Pons (tissue), 1 donor: ENCODE measurements at places on chromosomes 5 and 9.

- peak; percentile 91 for DNase-seq
Observed at GRCh38 chr5:140710899-140711552, 10.8 kb downstream of the ZMAT2 start.

DNA sequence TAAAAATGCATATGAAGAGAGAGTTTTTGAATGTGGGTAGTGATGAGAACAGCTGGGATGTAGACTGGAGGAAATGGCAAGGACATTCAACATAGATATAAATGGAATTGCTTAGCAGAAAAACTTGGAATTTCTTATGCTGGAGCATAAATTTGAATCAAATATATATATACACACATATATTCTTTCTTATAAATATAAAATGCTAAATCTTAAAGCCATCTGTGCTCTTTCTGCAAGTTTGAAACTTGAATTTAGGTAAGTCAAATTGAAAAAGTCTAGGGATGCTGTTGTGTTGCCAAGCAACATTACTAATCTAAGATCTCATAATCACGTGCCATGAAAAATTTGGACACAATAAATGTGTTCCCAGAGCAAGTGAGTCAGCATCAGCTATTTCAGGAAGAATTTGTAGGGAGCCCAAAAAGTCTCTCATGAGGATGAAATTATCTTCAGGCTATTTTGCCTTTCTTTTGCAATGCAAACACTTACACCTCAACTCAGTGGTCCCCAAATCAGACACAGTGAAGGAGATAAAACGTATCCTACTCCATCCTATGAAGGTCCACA, 58.4 kb upstream of the ALDH1A1 start:
- DNase-seq: no peak

GRCh38 chr9:69455311-69455710, 130.3 kb downstream of the ENTREP1 start:
- DNase-seq: no peak

DNA sequence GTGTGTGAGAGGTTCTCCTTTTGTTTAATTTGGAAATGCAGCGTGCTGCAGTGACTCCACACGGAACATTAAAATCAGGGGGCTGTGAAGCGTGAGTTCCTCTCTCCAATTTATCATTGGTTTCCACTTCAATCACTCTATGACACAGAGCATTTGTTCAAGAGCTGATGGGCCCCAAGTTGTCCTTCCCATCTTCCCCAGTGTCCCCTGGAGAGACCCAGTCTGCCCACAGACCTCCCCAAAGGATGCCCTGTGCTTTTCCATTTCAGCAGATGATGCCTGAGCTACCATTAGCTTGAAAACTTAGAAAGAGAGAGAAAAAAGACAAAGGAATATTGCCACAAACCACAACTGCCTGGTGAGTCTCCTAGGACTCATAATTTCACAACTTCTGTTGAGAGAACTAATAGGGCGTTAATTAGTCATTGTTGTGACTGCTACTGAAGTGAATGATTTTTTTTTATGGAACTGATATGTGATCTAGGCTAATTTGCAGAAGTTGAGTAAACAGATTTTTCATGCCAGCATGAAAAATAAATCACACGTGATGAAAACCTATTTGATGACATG, 772.7 kb downstream of the SEMA5A start:
- no peak for DNase-seq

GRCh38 chr5:142942901-142943300, 172.7 kb downstream of the ARHGAP26 start:
- no peak for DNase-seq

DNA sequence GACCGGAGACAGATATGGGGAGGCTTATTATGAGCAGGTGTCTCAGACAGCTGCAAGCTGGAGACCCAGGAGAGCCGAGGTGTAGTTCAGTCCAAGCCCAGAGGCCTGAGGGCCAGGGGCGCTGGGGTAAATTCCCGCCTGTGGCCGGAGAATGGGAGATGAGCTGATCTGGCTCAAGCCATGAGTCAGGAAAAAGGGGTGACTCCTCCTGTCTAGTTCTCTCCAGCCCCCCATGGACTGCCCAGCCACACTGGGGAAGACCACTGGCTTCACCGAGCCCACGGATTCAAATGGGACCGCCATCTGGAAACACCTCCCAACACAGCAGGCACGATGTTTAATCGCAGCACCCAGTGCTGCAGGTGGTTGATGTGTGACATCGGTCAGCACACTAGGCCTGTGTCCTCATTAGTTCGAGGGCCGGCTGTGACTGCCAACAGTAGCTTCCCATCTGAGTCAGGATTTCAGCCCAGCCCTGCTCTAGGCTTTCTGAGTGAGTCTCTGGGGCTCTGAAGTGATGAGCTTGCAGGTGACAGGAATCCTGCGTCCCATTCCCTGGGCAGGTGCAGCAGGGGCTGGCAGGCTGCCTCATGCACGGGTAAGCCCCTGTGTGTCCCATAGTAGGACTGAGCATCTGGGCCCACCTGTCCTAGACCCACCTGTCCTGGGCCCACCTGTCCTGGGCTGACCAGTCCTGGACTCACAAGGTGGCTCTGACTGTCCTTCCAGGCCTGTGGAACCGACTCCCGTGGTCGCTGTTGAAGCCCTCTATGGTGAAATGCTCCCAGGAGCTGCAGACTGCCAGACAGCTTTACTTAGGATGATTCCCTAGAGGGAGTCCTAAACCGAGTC, 49.7 kb downstream of the AHRR start:
- DNase-seq: no peak

GRCh38 chr5:43106290-43106638, 14.4 kb upstream of the ZNF131 start:
- DNase-seq: no peak

DNA sequence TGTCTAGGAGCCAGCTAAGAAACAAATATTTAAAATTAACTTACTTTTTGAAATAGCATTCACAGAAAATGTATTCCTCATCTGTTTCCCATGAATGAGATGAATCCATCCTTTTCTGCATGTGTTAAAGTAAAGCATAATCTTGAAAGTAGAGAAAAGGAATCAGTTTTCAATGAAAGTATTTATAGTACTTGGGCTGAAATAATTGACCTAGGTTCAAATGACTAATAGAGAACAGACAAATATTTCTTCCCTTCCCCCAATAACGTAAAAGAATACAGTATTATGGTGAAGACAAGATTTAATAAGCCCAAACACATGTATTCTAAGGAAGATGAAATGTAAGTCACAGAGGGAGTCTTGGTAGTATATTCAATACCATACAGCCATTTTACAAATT, 403.5 kb downstream of the ZNF608 start:
- DNase-seq: no peak

- no peak for DNase-seq
Observed at GRCh38 chr5:168109441-168109840, 182.0 kb upstream of the WWC1 start.

- no peak for DNase-seq
Observed at GRCh38 chr5:20601678-20602100, 613.7 kb upstream of the CDH18 start.

- DNase-seq: peak; percentile 25
Observed at GRCh38 chr5:150146862-150147601, 8.6 kb downstream of the PDGFRB start.

DNA sequence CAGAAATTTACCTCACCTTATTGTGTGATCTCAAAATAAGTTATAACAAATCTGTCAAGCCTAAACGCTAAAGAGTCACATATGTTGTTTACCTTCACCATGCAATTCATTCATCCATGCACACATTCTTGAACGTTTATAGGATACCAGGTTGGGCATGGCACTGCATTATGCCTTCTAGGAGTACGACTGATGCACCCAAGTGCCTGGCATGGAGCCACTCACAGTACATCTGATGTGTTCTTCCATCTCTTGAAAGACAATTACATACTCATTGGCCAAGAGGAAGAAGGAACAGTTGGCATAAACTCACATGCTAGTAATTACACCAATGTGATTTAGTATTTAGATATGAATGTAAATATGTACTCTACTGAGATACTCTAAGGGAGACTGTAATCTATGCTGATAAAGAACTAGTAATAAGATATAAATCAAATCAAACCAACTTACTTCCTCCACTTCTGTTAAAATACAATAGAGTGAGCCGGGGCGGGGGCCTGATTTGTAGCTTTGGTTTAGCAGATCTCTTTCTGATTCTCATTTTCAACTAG, 90.7 kb downstream of the LPAR1 start:
- no peak for DNase-seq

DNA sequence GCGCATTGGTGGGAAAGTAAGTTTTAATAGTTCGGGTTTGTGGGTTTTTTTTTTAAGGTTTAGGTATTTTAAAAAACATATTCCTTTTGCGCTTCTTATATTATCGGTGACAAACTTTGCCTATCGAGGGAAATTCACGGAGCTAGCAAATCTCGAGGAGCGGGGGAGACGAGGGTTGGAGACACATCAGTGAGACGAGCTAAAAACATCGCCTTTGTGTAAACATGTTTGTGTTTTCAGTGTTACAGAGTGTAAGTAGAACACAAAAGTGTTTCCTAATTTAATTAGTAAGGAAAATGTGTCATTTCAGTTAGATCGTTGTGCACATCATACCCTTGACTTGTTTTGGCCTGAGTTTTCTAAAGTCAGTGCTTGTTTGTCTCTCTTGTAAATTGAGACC, 945 bp downstream of the BTF3 start:
- DNase-seq: no peak

GRCh38 chr9:88266416-88266815, 121.8 kb upstream of the SPIN1 start:
- DNase-seq: no peak

GRCh38 chr5:54455413-54456157, at the start of gene HSPB3:
Gene HSPB3 (plus strand): TSS chr5:54455699. CDS start chr5:54455790, 91 bp downstream.
- no peak for DNase-seq

DNA sequence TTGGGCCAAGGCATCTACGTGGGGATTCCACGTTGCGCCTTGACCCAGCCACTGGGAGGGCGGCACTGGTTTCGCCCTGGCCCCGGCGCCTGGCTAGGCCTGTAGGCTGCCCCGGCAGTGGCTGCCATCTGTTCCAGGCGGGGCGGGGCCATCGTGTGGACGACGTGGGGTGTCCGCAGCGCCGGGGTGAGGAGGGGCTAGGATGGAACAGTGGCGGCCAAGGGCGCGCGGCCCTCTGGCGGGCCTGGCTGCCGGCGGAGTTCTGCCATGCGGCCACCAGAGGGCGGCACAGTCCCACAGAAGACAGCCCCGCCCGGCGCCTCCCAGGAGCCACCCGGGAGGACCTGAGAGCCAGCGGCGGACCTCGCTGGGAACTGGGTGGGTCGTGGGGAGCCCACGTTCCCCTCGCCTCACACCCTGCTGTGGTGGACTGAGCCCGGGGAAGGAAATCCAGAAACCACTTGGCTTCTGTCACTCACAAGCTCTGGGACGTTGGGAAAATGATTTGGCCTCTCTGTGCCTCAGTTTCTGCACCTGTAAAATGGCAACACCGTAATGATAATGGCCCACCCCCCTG, 22.6 kb upstream of the RAPGEF1 start:
- DNase-seq: peak; percentile 42

- DNase-seq: no peak
Observed at GRCh38 chr9:21966140-21966851, 27.9 kb downstream of the CDKN2A start.

DNA sequence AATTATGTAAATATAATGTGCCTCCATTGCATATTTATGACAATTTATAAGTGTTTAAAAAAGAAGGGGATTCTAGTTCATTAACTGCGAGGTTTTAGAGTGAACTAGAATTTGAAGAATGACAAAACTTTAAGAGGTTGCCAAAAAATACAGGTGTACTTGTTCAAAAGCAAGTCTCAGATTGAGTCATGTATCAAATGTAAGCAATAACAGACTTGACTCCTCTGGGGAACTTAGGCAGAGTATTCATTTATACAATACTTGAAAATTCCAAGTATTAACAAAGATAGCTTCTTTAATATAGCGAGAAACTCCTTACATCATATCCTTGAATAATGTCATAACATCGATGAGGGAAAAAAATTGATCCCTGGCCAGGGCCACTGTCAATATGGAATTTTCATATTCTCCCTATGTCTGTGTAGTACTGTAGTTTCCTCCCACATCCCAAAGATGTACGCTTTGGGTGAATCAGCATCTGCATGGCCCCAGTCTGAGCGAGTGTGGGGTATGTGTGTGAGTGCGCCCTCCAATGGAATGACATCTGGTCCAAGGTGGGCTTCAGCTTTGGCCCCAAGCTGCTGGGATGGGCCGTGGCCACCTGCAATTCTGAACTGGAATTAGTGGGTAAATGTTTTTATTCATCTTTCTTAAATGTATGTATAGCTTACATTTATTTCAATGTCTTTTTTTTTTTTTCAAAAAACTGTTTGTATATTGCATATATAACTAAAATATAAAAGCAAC, 70.1 kb downstream of the RIC1 start:
- DNase-seq: no peak
